ENCODE measurements at places on chromosomes 4 and X.

GRCh38 chr4:76979236-76979635 lies 29.7 kb downstream of the SEPTIN11 start:
- no peak for DNase-seq

DNA sequence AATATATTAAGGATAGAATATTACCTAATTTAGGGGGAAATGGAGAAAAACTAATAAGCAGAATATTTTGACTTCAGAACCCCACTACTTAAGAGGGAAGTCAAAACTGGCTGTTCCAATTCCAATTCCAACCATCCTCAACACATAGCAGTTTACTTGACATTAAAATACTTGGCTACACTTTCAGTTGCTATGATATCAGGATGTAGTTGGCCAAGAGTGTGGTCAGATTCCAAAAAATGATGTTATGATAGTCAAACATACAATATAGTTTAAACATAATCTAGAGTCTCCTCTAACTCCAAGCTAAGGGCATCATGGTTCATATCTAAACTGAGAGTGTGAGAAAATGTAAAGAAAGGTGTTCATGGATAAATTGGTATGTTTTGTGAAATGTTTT lies 16.5 kb upstream of the SMIM14 start:
- DNase-seq, result no peak

- no peak for DNase-seq
These were observed 68.1 kb upstream of the ZMAT1 start for GRCh38 chrX:101999644-102000539.

DNA sequence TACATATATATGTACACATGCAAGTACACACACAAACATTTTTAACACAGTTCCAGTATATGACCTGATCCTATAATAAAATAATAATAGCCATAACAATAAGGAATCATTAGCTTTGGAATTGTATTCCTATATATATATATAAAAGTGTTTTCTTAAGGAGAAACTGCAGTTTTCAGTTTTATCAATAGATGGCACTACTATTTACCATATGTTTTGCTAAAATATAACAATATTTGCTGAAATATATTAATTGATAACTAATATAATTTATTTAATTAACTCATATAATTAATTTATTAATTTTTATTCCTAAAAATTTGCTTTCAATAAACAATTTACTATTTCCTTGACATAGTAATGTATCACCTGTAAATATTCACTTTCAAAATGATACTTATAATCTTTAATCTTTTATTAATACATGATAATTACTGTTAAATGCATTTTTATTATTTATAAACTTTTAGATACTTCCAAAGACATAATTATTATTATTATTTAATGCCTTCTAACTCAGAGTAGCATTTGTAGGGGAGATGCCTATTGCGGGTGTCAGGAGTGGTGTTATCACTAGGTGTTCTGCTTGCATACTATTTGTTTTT lies 599.5 kb downstream of the FSTL5 start:
- no peak for DNase-seq

GRCh38 chrX:150702966-150703694 lies 9.9 kb downstream of the MTMR1 start:
- no peak for DNase-seq

DNA sequence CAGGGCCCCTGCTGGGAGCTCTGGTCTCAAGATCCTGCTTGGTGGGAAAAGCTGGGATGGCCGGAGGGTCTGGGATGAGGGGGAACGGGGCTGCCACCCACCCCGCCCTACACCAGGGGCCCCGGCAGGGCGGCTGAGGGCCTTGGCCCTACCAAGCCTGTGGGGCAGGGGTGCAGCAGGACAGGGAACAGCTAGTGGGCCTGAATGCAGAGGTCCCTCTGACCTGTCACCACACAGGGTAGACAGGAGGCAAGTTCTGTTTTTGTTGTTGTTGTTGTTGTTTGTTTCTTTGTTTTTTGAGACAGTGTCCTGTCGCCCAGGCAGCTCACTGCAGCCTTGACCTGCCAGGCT lies 332 bp upstream of the RENBP start:
- no peak for DNase-seq

All from mammary epithelial cell (primary cell).